Activated T-helper 1 cell treated with anti-CD3 and anti-CD28 coated beads, Interleukin-12 subunit alpha, Interleukin-12 subunit beta, Interleukin-2, Interleukin-4 antibody, amounts not matched to agents 30 ng/mL and 10 ng/mL and 1 ng/mL, durations not matched to agents 14 hours and 24 hours and 36 hours (primary cell): ENCODE measurements at places on chromosomes 16 and 17.

GRCh38 chr17:54900457-54901229 is at the start of gene TOM1L1:
Gene TOM1L1, plus strand, starts transcription at chr17:54900852. Its CDS starts 14 bp downstream, at chr17:54900866.
- DNase-seq, result no peak

GRCh38 chr17:77098884-77099545 is 41.8 kb upstream of the SEC14L1 start:
- no peak for DNase-seq

GRCh38 chr16:30368122-30368791 is 2.0 kb downstream of the TBC1D10B start:
- DNase-seq, result no peak

- DNase-seq, result no peak
These were observed 4.2 kb downstream of the HSPB9 start for GRCh38 chr17:42126836-42127235.

DNA sequence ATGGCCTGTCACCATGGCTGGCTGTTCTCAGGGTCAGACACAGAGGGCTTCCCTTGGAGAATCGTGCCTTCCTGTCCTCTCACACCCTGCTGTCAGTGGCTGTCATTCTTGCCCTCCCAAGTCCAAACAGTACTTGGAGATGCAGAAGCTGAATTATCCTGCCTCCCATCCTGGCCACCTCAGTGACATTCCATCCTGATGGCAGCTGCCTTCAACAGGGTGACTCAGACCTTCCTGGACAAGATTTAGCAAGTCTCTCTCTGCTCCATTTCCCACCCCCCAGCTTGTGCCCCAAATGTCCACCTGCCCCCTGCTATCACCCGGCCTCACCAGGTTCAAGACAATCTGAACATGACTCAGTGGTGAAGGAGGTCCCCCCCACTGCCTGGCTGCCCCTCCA is 4.8 kb upstream of the KRT36 start:
- no peak for DNase-seq

DNA sequence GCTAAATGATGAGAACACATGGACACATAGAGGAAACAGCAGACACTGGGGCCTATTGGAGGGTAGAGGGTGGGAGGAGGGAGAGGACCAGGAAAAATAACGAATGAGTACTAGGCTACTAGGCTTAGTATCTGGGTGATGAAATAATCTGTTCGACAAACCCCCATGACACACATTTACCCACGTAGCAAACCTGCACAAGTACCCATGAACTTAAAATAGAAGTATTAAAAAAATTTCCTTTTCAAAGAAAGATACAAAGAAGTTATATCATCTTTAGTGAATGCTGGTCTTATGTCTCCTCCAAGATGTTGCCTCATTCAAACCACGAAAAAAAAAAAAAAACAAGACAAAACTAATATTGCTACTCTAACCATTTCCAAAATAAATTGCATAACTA is 31.7 kb downstream of the MBTD1 start:
- DNase-seq, result no peak

DNA sequence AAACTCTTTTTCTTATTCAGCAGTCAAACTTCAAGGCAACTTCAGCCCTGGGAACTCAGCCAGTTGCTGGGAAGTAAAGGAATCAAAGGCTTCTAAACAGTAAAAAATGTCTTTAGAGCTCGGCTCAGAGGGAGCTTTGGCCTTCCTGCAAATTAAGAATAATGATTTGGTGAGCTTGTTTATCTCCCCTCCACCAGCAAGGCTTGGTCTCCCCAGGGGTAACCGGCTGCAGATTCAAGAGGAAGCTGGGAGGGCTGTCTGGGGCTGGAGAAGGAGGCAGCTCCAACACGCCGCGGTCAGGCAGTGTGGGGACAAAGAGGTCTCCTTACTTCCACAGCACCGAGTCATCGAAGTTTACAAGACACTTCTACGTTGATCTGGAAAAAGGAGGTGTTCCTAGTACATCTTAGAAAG is 17.7 kb upstream of the DOC2B start:
- no peak for DNase-seq
